ENCODE measurements at places on chromosomes 2 and 18. TPM values are rescaled to one million over a fixed set of nuclear protein-coding genes. Genes with fewer than 3 reads are reported as not detected.

The SLC16A14 gene
- 1.6 TPM for total RNA-seq

The BMP10 gene
- total RNA-seq: not detected

The AGAP1 gene
- total RNA-seq: 9.0 TPM

The FARSB gene
- 12.0 TPM for total RNA-seq

The KCNIP3 gene
- total RNA-seq: 21.6 TPM

The C2orf66 gene
- not detected for total RNA-seq

The SRD5A2 gene
- total RNA-seq: not detected
